Stimulated activated CD8-positive, alpha-beta memory T cell treated with anti-CD3 and anti-CD28 coated beads, Interleukin-4, amount 100 ng/mL, for 4 hours (primary cell): ENCODE measurements at places on chromosomes 7 and 10.

DNA sequence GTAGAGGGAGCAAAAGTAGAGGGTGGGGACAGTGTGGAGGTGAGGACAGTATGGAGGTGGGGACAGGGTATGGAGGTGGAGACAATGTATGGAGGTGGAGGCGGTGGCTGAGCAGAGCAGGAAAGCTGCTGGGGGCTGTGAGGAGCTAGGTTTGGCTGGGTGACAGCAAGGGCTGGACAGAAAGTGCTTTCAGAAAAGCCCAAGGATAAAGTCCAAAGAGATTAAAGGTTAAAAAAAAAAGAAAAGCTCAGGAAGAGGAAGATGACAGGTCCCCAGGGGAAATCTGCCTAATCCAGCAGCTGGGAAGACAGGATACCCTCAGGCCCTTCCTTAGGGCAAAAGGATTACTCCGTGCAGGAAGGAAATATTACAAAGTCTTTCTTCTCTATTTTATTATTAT is 32.1 kb upstream of the PFKFB3 start:
- no peak for DNase-seq

- DNase-seq = no peak
Observed at GRCh38 chr7:91276909-91277308, 12.7 kb downstream of the FZD1 start.

GRCh38 chr7:134388336-134389019 is 70.4 kb downstream of the AKR1B1 start:
- no peak for DNase-seq

GRCh38 chr7:20307901-20308300 is 22.8 kb upstream of the ITGB8 start:
- DNase-seq = no peak

GRCh38 chr10:75508814-75509306 is 77.4 kb downstream of the LRMDA start:
- DNase-seq = no peak

GRCh38 chr7:148814922-148815559 is 69.0 kb downstream of the EZH2 start:
- no peak for DNase-seq

DNA sequence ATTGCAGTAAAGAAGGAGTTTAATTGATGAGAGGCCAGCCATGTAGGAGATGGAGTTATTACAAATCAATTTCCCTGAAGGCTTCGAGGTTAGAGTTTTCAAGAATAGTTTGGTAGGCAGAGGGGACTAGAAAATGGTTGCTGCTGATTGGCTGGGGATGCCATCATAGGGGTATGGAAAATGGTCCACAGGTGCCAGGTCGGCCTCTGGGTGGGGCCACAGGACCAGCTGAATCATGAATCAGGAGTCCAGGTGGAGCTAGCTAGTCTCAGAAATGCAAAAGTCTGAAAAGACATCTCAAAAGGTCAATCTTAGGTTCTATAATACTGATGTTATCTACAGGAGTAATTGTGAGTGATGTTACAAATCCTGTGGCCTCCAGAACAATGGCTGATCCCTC is 714.0 kb upstream of the GHITM start:
- DNase-seq = no peak

DNA sequence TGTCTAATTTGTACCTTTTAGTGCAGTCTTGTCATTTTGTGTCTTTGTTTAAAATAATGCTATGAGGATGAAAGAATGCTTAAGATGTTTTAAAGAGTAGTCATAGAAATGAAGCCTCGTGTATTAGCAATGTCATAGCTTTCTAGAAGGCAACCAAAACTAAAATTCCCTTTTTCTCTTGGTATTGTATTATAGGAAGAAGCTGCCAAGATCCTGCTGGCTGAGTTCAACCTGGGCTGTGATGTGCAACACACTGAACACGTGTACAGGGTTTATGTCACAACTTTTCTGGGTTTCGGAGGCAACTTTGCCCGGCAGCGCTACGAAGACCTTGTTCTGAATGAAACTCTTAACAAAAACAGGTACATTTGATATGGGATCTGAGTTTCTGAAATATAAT is 36.2 kb downstream of the COX15 start:
- no peak for DNase-seq

DNA sequence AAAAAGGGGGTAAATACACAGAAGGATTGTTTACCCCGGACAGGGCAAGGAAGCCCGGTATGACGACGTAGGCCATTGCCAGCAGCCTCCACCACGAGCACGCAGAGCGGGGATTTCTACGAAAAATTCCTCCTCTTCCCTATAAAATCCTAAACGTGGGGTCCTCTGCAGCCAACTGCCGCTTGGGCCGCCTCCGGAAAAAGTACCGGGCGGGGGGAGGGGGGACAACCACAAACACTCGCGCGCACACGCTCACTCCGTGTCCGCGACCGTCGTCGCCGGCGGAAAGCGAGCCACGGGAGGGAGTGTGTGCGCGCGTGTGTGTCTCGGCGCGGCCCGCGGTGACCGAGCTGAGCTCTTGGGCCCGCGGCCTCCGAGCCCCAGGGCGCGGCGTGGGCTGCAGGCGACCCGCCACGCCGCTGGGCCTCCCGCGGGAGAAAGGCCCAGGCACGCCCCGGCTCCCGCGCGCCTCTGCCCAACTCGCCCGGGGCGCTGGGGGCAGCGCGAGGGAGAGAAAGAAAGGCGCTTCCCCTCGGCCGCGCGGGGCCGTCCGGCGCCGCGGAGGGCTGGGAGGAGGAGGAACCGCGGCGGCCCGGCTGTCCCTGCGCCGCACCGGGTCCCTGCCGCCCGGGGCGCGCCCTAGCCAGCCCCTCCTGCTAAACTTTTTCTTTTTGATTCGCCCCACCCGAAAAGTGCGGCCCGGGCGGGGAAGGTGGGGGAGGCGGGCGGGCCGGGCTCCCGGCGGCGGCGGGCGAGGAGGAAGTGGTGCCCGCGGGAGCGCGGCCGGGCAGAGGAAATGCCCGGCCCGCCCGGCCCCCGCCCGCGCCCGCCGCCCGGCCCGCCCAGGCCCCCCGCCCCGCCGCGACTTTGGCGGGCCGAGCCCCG is 1.5 kb downstream of the CTBP2 start:
- no peak for DNase-seq

DNA sequence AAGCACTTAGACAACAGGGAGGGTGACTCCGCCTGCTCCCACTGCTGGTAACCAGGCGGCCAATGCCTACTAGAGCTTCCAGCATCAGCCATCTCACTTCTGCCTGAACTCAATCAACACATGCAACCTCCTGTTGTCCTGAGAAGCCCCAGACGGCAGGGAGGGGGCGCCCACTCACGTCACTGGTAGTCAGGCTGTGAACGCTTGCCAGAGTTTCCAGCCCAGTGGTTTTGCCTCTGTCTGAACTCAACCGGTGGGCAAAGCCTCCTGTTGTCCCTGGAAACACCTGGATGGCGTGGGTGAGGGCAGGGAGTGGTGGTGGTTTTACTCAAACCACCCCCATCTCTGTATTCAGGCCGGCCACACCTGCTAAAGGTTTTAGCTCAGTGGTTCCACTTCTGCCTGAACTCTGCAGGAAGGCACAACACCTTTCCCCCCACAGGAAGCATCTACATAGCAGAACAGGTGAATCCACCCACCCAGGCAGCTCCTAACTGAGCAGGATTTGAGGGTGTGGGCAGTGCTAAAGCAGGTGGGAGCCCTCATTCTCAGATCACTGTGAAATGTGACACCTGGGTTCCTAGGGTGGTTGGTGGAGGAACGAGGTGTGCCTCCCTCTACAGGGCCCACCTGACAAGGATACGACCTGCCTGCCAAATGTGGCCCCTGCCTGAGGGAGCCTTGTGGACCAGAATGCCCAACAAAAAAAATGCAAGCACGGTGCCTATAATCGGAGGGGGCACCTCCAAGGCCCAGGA is 563.0 kb upstream of the SEMA3D start:
- no peak for DNase-seq

- DNase-seq = no peak
Observed at GRCh38 chr7:42689626-42690025, 222.2 kb downstream of the C7orf25 start.
